ENCODE measurements at places on chromosomes 2 and 18.

DNA sequence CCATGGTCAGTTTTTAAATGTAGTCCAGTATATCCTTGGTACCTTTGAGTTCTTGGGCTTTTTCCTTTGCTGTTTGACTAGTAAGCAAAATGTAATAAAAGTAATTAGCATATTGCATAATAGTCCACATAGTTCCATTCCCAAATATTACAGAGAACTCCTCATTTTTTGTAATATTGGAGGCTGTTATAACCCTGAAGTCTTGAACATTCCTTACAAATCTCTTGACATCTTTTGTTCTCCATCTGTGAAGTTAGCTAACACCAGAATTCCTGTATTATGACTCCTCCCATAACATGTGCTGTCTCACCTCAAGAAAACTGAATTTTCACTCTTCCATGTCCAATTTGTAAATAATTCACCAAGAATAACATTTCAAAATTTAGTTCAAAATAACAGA, 17.1 kb downstream of the CREB1 start:
- no peak for DNase-seq

DNA sequence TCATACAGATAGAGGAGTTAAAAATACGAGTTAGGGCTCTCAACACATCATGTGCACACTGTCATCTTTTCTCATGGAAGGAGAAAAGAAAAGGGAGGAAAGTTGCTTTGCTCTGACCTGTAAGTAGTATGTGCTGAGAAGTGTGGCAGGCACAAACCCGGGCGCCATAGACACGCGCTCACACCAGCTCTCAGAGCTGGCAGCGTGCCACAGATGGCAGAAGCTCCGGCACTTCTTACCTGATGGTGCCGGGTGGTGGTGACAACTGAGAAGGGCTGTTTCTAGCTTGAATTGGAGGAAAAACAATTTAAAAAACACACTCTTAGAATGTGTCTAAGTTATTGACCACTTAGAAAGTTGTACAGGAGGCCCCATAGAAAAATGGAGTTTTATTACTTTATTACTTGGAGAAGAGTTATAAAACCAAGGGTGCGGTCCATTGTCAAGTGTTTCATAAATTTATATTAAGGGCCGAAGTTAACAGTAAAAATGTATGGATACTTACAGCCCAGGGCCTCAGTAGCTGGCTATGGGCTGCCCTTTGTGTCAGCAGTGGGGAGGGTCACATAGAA, 92.2 kb downstream of the DPP4 start:
- no peak for DNase-seq

GRCh38 chr2:105460048-105460732, 61.3 kb upstream of the FHL2 start:
- no peak for DNase-seq

GRCh38 chr18:55166260-55166598, 207.0 kb upstream of the CCDC68 start:
- no peak for DNase-seq

DNA sequence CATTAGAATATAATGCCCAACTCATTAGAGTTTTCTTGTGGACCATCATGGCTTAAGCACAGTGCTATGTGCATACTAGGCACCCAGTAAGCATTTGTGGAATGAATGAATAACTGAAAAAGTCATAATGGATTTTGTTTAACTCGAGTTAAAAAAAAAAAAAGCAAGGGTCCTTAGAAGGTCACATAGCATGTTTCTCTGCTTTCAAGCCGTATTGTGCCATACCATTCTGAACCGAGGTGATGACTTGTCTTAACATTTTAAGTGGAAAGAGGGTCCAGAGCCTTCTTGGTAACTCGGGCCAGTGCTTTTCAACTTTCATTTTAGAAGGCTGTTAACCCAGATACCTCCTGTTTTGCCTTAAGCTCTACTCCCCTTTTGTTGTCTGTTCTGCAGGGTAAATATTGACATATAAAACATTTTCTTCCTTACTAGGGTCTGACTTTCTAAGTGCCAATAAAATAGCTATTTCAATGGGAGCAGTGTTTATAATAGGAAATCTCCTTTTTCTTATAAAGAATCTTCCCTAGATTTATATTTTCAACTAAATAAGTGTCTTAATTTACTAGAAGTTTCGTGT, 787 bp upstream of the ADGRF3 start:
- DNase-seq: no peak

- no peak for DNase-seq
Measured at GRCh38 chr2:9251154-9252001, 44.8 kb downstream of the ASAP2 start.

GRCh38 chr2:233023007-233023760, 9.3 kb upstream of the NEU2 start:
- no peak for DNase-seq

DNA sequence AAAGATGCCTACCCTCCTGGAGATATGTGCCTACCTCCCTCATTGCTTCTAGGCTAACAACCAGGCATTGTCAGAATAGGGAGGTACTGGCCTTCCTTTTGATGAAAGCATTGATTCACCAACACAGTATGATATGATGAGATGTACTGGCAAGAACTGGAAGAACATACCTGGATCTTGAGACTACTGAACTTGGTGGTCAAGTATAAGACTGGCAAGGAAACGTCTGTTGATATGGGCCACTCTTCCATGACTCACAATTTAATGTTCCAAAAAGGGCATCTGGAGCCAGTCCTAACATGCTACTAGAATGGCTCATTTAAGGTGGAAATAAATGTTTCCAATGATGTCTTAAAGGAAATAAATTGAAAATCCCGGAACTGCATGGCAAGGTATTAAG, 18.1 kb downstream of the DTNB start:
- DNase-seq: no peak

GRCh38 chr2:156329927-156330726, 2.4 kb downstream of the NR4A2 start:
- DNase-seq: no peak

DNA sequence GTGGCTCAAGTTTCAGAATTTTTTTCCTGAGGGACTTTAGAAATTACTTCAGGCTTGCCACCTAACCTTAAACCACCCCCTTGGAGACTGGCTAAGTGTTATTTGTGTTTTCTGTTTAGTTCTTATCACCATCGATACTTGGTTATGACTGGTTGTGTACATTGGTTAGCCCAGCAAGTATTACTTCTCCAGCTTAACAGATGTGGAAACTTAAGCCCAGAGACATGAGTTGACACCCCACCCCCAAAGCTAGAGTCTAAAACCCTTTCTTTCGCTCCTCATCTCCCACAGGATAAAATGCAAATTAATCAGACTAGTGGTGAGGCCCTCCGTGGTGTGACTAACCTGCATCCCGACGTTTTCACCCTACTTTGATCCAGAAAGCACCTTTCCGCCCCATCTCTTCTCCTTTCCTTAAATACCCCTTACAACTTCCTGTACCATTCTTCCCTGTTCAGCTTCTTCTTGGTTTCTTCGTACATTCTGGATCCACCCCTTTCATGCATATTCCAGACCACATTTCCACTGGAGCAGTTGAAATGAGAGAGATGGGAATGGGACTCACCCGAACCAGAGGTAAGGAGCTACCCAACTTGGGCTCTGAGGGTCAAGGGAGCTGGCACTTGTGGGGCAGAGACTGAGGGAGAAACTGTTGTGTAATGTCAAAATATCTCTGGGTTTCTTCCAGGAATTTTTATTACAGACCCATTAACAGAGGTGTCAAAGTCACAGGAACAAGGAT, 819 bp upstream of the MAP3K2 start:
- DNase-seq: no peak

GRCh38 chr2:98902209-98903063, 33.6 kb downstream of the CRACDL start:
- DNase-seq: no peak

GRCh38 chr2:187769437-187769836, 215.2 kb upstream of the TFPI start:
- no peak for DNase-seq

- no peak for DNase-seq
Measured at GRCh38 chr18:12515550-12515949, 107.8 kb downstream of the PRELID3A start.

- no peak for DNase-seq
Measured at GRCh38 chr18:40676668-40677067, 1278.4 kb upstream of the PIK3C3 start.

DNA sequence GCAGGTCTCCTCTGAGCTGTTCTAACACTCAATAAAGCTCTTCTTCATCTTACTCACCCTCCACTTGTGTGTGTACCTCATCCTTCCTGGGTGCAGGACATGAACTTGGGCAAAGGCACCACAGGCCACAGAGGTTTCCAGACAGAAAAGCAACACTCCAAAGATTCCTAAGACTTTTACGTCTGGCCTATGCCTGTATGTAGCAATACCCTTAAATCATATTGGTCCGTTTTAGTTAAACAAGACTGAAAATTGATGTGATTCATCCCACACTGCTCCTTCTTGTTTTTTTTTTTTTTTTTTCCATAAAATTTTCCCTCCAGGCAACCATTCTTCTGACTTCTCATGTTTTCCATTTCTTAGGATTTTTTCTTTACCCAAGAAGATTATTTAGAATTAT, 404.3 kb downstream of the PID1 start:
- DNase-seq: no peak

DNA sequence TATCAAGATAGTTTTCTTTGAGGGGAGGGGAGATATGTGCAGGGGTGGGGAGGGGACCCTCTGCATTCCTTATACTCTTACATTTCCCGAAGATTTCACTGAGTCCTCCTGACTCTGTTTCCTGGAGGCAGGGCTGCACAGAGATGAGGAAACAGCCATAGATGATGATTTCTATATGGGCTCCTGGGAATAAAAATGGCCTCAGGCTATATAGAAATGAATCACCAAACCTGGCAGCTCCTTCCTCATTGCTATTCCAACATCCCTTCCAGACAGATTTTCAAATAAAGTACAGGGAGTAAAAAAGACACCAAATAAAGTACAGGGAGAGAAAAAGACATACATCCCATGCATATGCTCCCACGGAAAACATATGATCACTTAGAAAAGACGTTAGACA, 474.8 kb upstream of the RAB6C start:
- no peak for DNase-seq

DNA sequence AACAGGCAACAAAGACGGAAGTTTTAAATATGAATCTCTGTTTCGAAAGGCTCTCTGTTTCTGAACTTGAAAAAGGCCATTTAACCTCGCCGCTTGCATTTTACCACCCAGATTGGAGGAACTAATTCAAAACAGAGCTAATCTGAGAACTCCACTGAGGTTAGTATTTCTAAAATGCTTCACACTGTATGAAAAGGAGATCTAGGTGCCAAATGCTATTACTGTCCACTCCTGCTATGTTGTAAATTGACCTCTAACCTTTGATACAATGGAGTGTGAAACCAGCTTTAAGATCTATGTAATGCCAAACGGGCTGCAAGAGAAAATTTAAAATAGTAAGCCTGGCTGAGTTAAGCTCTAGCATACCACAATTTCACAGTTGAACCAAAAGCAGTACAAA, 364.5 kb downstream of the IRS1 start:
- no peak for DNase-seq

GRCh38 chr2:95356821-95357700, 45.4 kb upstream of the FAHD2A start:
- no peak for DNase-seq

GRCh38 chr2:72115110-72116080, 32.3 kb downstream of the CYP26B1 start:
- no peak for DNase-seq

GRCh38 chr2:11009891-11010290, 98.2 kb downstream of the KCNF1 start:
- no peak for DNase-seq

DNA sequence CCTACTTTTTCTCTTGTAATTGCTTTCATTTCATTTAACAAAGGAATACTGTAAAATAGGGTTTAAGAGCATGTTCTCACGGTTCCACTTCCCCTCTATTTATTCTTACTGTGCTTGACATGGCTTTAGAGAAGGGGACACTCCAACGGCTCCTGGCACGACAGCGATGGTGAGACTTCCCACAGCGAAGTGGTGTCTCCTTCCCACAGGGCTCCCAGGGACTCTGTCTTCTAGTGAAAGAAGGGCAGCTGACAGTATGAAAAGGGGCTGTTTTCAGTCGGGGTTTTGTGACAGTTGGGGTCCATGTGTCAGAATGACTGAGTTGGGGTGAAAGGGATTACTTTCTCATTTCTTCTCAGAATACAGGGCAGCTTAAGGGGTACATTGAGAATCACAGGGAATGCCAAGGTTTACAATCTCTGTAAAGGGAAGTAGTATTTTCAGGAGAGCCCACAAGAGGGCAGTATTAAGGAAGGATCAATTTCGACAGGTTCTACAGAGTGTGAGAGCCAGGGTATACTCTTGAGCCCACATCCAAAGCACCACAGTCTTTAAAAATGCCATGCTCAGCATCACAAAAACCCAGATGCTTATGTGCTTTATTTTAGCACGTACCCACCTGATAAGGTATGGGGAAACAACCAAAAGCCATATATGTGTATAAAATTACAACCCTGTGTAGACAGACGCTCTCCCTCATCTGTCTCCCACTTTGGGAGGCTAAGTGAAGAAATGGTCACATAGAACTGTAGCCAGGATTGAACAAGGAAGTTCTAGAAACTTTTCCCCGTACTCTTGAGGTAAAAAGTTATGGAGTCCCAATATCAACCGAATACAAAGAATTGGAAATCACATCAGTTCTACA, 31.3 kb upstream of the RAPGEF4 start:
- DNase-seq: peak; percentile 34

DNA sequence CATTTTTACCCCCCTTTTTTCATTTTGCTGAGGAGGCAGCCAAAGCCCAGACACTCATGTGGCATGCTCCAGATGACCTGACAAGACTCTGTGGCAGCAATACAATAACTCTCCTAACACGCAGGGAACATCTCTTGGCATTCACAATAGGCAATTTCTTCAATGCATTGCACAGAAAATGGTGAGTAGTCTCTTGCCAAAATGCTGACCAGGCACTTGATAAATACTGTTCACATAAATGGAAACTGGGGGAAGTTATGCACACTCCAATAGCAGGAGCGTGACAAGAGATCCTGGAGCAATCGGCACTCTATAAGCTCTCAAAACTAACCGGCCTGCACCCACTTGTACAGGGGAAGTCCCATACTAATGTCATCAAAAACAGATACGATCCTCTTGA, 66.3 kb downstream of the NBAS start:
- no peak for DNase-seq

GRCh38 chr2:234003972-234004617, 46.4 kb upstream of the SPP2 start:
- DNase-seq: no peak

- no peak for DNase-seq
Measured at GRCh38 chr18:41703744-41704530, 251.1 kb upstream of the PIK3C3 start.

- peak; percentile 31 for DNase-seq
Measured at GRCh38 chr2:6896930-6897759, 19.6 kb downstream of the RSAD2 start.

DNA sequence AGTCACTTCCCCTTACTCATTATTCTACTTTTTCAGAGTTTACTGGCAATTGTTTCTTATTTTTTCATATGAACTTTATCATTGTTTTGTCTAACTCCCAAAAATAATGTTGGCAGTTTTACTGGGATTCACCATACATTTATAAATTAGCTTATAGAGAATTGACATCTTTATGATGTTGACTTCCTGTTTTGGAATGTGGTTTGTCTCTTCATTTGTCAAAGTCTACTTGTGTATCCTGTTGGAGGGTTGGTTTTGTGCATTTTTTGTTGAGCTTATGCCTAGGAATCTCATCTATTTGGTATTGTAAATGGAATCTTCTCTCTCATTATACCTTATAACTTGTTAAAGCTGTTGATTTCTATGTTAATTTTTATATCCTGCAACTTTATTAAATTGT, 16.4 kb downstream of the EPC2 start:
- no peak for DNase-seq

- DNase-seq: no peak
Measured at GRCh38 chr2:161147856-161148255, 12.4 kb upstream of the TANK start.

- no peak for DNase-seq
Measured at GRCh38 chr2:212692466-212692865, 153.9 kb upstream of the ERBB4 start.

Data from GM10248 (cell line).